ENCODE measurements at places on chromosomes 12 and 14. TPM values are rescaled to one million over a fixed set of nuclear protein-coding genes. Genes with fewer than 3 reads are reported as not detected.

SMIM41 gene
- total RNA-seq = under 0.01 TPM

SIX6 gene
- not detected for total RNA-seq

MUCL1 gene
- total RNA-seq = not detected

ACACB gene
- total RNA-seq = 1.7 TPM

SERPINA9 gene
- not detected for total RNA-seq

RD3L gene
- not detected for total RNA-seq

PLEKHG7 gene
- total RNA-seq = not detected

DYNLL1 gene
- 241 TPM for total RNA-seq

FAM90A1 gene
- total RNA-seq = not detected

KLRC2 gene
- not detected for total RNA-seq

KRT80 gene
- total RNA-seq = 0.39 TPM

RPS6KA5 gene
- total RNA-seq = 1.2 TPM

LDHB gene
- 253 TPM for total RNA-seq

ZFHX2 gene
- 0.13 TPM for total RNA-seq

ACSS3 gene
- 0.26 TPM for total RNA-seq

DLK1 gene
- total RNA-seq = not detected

NPAS3 gene
- 0.13 TPM for total RNA-seq

CLEC9A gene
- total RNA-seq = not detected

KDM5A gene
- total RNA-seq = 46.6 TPM

TMEM117 gene
- 4.0 TPM for total RNA-seq

HOXC13 gene
- total RNA-seq = not detected

TMEM229B gene
- 1.1 TPM for total RNA-seq

KRT2 gene
- total RNA-seq = not detected

DPPA3 gene
- not detected for total RNA-seq

PTGER2 gene
- not detected for total RNA-seq

PAWR gene
- 63.4 TPM for total RNA-seq

Data from dermis microvascular lymphatic vessel endothelial cell (primary cell).